ENCODE measurements at places on chromosomes 7 and 10.

- no peak for DNase-seq
Measured at GRCh38 chr7:133299676-133300075, 46.8 kb downstream of the EXOC4 start.

- no peak for DNase-seq
Measured at GRCh38 chr10:132545659-132546367, 8.2 kb downstream of the INPP5A start.

DNA sequence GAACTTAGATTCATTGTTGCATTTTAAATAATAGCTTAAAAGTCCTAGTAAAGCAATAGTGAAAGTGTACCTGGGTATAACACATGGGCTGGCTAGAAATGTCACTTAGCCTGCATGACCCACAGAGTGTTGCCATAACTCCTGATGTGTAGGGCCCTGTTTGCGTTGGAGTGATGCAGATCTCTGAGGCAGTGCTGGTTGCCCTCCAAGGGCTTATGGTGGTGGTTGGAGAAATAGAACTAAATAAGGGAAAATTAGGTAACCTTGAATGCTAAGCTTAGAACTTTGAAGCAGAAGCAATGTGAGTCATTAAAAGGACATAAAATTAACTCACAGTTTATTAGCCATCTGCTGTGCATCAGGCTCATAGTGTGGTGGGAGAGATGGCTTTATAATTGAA is 105.7 kb downstream of the CCNY start:
- no peak for DNase-seq

GRCh38 chr7:66921396-66921917 is 432 bp downstream of the TMEM248 start:
- DNase-seq: no peak

DNA sequence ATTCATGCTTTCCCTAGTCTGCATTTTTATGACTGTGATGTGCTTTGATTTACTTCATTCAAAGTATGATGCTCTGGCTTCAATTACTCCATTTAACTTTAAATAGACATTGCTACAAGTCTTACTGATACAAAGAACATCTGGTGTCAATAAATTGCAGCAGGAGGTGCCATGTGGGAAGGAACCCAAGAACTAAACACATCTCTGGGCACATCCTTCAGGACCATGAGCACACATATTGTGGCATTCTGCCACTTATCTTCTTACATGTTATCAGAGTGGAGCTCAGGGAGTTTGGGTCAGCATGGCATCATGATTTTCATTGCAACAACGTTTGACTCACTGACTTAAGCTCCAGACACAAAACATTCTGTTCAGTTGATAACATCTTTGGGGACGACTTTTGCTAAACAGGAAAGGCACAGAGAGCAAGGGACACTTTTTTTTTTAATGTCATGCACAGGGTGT is 227.0 kb downstream of the DKK1 start:
- DNase-seq: no peak

GRCh38 chr7:141944811-141945210 is 2.0 kb downstream of the CLEC5A start:
- no peak for DNase-seq

DNA sequence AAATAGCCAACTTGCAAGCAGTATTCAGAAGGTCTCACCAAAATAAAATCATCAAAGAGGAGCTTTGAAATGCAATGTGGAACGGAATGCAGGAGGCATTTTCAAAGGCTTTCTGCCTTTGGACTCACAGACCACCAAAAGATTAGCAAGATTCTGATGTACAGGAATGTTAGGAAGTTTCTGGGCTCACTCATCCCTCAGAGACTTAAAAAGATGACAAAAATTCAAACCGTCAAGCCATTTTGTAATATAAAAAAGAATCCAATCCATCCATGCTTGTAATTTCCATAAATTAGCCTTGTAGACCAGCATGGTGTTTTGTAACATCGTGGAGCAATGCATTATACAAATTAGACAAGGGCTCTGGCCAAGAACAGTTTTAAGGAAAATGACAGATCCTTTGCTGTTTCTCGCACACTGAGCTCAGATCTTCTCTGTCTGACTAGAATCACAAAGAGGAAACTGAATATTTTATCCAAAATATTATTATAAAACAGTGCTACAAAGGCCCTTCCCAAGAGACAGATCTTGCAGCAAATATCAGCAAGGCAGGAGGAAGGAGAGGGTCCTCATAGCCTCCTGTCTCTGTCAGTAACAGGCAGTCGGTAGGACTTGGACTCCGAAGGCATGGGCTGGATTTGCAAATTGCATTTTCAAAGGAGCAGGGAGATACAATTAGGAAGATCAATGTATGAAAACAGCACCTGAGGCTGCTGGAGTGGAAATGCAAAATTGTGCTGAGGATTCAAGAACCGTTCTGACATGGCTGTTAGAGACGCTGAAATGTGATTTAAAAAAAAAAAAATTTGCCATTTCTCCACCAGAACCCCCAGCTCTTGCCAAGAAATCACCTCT is 57.4 kb upstream of the NRP1 start:
- DNase-seq: no peak

DNA sequence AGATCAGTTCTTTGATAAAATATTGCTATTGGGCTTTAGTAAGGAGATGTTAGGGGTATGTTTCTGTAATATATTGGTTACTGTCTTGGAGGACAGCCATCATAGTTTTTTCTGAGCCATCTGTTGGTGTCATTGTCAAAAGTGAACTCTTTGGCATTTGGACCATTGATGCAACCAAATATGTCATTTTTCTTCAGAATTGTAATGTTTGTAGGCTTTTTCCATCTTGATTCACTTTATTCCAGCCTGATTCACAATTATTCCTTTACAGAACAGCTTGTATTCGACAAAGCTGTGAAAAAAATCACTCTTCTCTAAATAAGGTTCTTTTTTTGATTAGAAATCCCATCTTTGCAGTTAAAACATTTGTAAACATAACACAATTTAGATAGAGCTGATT is 37.4 kb downstream of the SMNDC1 start:
- DNase-seq: no peak

DNA sequence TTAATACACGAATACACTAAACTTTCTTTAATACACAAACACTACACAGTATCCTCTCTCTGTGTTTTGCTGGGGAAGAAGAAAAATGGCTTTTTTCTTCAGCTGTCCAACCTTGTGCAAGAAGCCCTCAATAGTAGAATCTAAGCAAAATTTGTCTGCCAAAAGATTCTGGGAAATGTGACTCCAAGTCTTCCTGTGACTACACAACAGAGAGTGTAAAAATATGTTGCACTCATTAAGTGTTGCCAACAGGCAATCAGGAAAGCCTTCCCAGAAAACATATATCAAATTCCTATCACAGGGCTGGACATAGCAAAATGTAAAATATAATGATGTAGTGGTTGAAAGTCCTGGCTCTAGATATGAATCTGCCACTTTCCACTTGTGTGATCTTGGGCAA is 825.1 kb upstream of the ZWINT start:
- no peak for DNase-seq

- DNase-seq: no peak
Measured at GRCh38 chr7:103632972-103633371, 187.0 kb upstream of the SLC26A5 start.

Data from stimulated activated CD8-positive, alpha-beta memory T cell treated with anti-CD3 and anti-CD28 coated beads, Interleukin-15, amount 100 ng/mL, for 48 hours (primary cell).